ENCODE measurements at places on chromosomes 1 and 21.

- DNase-seq = peak; percentile 73
Measured at GRCh38 chr1:111441573-111442192, 7.4 kb downstream of the WDR77 start.

- no peak for DNase-seq
Measured at GRCh38 chr1:223460566-223461189, 67.5 kb downstream of the CCDC185 start.

GRCh38 chr1:160759740-160760139 lies 20.7 kb downstream of the SLAMF7 start:
- no peak for DNase-seq

GRCh38 chr1:181501612-181502011 lies 18.3 kb downstream of the CACNA1E start:
- DNase-seq = no peak

GRCh38 chr1:179973198-179974110 lies 18.8 kb downstream of the CEP350 start:
- DNase-seq = no peak

GRCh38 chr21:46625759-46626158 lies 9.7 kb upstream of the PRMT2 start:
- no peak for DNase-seq

- DNase-seq = no peak
Measured at GRCh38 chr1:183385340-183386144, 32.6 kb downstream of the NMNAT2 start.

- no peak for DNase-seq
Measured at GRCh38 chr1:117629625-117630422, 24.0 kb downstream of the TENT5C start.

DNA sequence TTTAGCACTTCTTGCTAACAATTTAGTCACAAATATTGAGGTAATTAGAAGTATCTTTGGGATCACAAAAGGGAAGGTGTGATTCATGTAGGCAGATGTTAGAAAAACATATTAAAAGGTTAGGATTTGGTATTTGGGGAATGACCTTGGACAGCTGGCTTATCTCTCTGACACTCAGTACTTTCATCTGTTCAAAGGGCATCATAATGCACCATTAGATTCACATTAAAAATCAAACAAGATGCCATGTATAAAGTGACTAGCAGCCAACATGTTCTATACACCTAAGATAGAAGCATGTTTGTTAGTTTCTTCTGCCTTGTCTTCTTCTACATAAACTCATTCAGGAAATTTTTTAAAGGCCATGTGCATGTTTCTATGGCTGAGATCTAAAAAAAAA lies 56.5 kb upstream of the ESRRG start:
- no peak for DNase-seq

Data from T-cell (primary cell).